ENCODE measurements at places on chromosomes 2 and 18.

DNA sequence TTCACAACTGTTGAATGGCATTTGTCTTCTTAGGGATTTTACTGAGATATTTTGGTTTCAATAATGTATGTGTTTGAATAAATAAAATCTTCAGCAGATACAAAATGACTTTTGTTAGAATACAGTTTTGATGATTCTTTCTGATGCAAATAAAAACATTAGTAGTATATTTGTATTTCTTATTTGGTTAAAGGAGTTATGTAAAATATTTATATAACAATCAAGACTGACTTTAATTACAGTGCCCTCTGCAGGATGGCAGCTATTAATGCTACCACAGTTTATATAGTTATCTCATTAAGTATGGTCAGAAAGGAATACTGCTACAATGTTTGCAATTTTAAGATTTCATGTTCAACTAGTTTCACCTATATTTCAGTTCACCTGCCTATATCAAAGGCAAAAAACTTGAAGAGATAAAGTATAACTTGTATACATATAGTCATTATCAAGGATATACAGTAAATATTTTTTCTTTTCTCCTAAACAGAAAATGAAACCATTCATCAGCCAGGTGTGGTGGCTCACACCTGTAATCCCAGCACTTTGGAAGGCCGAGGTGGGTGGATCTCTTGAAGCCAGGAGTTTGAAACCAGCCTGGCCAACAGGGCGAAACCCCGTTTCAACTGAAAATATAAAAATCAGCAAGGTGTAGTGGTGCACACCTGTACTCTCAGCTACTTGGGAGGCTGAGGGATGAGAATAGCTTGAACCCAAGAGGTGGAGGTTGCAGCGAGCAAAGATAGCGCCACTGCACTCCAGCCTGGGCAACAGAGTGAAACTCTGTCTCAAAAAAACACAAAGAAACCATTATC lies 19.8 kb downstream of the ARL5A start:
- peak; percentile 57 for DNase-seq

GRCh38 chr2:233247744-233248143 lies 3.7 kb upstream of the ATG16L1 start:
- DNase-seq, result no peak

GRCh38 chr2:68829749-68830148 lies 41.4 kb downstream of the BMP10 start:
- DNase-seq, result no peak

DNA sequence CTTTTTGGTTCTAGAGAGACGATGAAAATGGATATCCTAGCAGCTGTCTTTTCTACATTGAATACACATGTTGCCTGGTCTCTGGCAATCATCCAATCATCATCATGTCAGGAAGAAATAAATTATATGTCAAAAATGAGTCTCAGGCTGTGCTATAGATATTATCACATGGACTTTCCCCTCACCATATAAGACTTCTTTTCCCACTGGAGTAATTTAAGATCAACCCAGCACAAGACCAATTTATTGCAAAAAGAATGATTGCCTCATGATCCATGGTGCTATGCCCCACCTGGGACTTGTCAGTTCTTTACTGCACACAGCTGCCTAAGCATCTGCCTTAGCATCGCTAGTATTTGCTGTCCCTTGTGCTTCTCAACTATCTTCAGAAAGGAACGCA lies 783.7 kb upstream of the TMEFF2 start:
- no peak for DNase-seq

DNA sequence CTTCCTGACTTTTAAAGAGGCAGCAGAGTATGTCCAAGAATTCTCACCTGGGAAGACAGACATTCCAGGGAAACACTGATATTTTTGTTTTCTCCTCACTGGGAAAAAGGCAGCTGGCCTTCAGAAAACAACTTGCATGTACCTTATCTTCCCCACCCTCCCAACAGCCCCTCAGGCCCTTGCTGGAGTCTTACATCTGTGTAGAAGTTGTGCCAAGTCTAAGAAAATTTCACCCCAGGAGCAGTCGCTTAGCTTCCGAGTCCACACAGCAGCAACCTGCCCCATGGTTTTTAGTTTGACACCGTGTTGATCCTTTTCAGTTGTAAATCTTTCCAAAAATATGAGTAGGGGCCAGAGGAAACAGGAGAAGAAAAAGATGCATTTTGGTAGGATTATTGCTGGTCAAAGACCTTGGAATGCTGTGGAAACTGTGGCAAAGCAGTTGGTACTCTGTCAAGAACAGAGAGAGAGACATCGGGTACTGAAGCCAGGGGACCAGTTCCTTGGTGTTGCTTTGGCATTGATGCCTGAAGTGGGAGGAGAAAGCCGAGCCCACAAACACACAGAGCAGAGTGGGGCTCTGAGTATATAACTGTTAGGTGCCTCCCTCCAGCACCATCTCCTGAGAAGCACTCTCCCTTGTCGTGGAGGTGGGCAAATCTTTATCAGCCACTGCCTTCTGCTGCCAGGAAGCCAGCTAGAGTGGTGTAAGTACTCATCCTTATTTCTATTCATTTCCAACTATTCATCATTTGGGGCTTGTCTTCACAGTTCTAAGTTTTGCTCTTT lies at the start of gene SLC14A1:
TSS of gene SLC14A1 (plus strand) at position 615 of the 789 bp plus-strand sequence. CDS start 6,140 bp downstream, outside the sequence.
- peak; percentile 3 for DNase-seq
